ENCODE measurements at places on chromosomes 6 and 20. TPM values are rescaled to one million over a fixed set of nuclear protein-coding genes. Genes with fewer than 3 reads are reported as not detected.

DNA sequence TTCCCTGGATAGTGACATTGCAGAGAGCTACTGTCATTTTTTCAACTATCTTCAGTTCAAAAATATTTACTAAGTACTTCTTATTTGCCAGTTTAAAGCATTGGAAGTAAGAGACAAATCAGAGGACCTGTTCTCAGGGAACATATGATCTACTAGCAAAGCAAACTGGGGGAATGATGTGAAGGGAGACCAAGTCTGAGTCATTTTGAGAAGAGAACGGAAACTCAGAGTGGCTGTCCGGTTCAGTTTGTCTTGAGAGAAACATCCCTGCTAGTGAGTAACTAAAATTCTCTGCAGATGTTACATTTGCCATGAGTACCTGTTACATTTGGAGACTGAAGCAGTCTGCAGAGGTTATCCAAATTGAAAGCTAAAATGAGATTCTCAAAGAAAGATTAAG lies 118.3 kb downstream of the KCNQ5 start:
- H3K4me3 ChIP-seq: no peak overlapping the region
- no peaks in the 10 kb centered on the region for H3K4me1 ChIP-seq
- H3K27ac ChIP-seq: no peak overlapping the region
- no peak for DNase-seq
- H3K27me3 ChIP-seq: no peaks in the 10 kb centered on the region
- no peaks in the 10 kb centered on the region for H3K36me3 ChIP-seq

DNA sequence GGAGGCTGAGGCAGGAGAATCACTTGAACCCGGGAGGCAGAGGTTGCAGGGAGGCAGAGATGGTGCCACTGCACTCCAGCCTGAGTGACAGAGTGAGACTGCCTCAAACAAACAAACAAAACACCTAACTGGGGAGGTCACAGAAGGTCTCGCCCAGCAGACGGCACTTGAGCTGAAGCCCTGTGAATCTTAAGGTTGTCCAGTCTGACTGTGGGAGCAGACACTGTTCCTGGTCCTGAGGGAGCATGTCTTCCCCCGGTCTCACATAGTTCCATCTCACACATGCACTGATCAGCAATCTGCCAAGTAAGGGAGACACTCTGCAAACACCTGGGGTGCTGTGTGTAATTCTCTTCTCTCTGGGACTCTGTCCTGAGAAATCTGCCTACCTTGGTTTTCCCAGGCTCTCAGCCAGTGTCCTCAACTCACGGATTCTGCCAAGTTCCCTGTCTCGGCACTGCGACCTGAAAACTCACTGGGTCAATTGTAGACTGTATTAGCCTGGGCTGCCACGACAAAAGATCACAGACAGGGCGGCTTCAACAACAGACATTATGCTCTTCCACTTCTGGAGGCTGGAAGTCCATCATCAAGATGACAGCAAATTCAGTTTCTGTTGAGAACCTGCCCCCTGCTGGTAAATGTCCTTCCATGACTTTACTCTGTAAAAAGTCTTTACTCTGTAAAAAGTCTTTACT lies 94.3 kb downstream of the JPH2 start:
- H3K36me3 ChIP-seq: no peaks in the 10 kb centered on the region
- no peaks in the 10 kb centered on the region for H3K27me3 ChIP-seq
- H3K4me3 ChIP-seq: no peak overlapping the region
- H3K27ac ChIP-seq: no peak overlapping the region
- H3K4me1 ChIP-seq: no peaks in the 10 kb centered on the region

DNA sequence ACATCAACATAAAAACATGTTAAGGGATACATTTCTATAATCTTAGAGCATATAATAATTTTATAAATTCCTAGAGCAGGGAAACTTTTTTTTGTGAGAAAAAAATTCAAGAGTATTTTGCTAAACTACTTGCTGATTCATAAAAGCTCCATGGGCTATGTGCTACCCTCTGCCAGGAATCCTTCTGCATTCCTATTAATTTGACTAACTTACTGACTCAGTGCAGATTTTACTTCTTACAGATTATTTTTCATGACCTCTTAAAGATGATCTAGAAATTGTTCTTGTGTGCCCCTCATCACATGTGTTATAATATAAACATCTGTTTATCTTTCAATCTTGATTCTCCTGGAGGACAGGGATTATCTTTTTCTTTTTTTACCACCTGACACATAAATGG lies 5.7 kb downstream of the VTA1 start:
- peaks cover 34% of the 10 kb centered on the region for H3K4me1 ChIP-seq
- H3K27ac ChIP-seq: no peak overlapping the region
- H3K4me3 ChIP-seq: no peak overlapping the region
- no peaks in the 10 kb centered on the region for H3K27me3 ChIP-seq
- no peak for DNase-seq
- no peaks in the 10 kb centered on the region for H3K36me3 ChIP-seq

Gene LRP11
- total RNA-seq: 37.1 TPM

DNA sequence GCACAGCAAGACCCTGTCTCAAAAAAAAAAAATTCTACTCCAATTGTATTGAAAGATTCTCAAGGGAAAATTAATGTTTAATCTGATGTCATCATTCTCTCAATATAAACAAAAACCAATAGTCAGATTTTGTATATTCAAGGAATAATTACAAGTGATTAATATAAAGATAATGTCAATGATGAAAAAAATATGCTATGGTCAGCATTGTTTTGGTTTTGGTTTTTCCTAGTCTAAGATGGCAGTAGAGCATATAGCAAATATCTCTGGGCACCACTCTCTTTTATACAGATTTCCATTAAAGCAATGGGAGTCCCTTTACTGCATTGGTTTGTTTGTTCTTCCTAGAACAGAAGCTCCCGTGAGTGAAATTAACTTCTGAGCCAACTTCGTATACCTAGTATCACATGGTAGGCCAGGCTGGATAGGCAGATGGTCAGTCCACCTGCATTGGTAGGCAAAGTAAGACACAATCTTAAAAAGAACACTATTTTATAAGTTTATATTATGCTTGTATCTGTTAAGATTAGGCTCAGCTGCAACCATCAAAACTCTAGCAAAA lies 523.8 kb upstream of the JARID2 start:
- no peak for DNase-seq
- H3K4me1 ChIP-seq: no peaks in the 10 kb centered on the region
- H3K27ac ChIP-seq: peak overlapping the region; percentile 5
- H3K36me3 ChIP-seq: no peaks in the 10 kb centered on the region
- no peak overlapping the region for H3K4me3 ChIP-seq
- no peaks in the 10 kb centered on the region for H3K27me3 ChIP-seq

DNA sequence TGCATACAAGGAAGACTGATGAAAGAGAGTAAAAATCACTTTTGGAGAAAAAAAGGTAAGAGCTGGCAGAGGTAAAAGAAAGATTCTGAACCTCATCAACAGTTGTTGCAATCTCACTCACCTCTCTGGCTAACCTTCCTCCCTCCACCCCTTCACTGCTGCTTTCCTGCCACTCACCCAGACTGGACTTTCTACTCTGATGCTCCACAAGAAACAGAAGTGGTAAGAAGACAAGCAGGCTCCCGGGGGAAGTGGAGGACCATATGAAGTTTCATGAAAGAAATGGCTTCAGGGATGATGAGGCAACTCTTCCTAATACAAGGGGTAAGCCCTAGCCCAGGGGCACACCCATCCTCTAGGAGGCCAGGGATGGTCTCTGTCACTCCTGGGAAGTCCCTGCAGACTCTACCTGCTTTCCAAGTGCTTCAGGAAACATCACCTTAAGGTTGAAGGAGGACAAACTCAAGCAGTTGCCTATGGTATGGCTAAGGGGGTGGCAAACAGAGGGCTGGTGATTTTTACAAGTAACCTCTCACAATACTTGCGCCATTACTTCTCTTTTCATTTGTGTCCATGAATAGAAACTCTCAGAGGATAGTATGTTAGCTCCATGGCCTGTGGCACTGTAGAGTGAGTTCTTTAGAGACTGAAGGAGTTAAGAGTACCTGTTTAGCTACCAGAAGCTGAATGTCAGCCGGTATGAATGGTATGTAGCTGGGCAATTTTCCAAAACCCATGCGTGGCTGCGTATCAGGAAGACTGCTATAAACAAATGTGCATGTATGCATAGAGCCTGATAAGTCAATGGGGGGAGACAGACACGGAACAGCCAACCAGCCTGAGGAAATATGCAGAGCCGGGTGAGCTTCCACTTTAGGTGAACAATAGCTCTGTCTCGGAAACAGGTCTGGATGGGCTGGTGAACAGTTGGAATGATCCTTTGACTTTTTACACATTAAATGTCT lies 112.0 kb downstream of the BACH2 start:
- peaks cover 21% of the 10 kb centered on the region for H3K4me1 ChIP-seq
- no peak for DNase-seq
- no peak overlapping the region for H3K27ac ChIP-seq
- H3K4me3 ChIP-seq: no peak overlapping the region
- H3K36me3 ChIP-seq: no peaks in the 10 kb centered on the region

DNA sequence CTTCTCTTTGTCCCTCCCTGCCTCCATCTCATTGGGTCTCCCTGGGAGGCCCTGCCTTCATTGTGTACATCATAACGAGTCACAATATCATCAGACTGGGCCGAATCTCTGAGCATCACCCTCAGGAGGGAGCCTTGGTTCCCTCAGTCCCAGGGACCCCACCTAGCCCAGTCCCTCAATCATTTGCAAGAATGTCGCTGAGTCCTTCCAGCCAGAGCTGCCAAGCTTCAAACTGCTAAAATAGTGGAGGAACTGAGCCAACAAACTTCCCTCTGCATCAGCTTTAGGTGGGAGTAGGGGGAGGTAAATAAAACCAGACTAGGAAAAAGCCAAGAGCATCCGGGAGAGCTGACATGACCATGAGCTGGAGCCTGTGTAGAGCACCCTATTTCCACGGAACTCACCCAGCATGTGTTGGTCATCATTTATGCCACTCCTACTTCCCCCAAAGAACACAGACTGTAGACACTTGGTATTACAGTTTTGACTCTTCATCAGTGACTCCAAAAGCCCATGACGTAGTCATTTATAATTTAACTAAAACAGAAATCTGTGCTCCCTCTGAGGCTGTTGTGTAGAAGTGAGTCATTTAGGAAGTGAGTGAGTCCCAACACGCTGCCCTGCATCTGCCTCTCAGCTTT lies 28.8 kb upstream of the IL17A start:
- no peaks in the 10 kb centered on the region for H3K27me3 ChIP-seq
- no peak overlapping the region for H3K27ac ChIP-seq
- H3K4me3 ChIP-seq: no peak overlapping the region
- no peak for DNase-seq
- H3K36me3 ChIP-seq: no peaks in the 10 kb centered on the region
- H3K4me1 ChIP-seq: peaks cover 41% of the 10 kb centered on the region
